Fibroblast of the conjunctiva (primary cell): ENCODE measurements at places on chromosomes 7 and 10.

- DNase-seq, result no peak
Observed at GRCh38 chr7:36814311-36814710, 90.0 kb upstream of the AOAH start.

- DNase-seq, result no peak
Observed at GRCh38 chr10:118447478-118448270, 105.5 kb upstream of the FAM204A start.

- no peak for DNase-seq
Observed at GRCh38 chr7:111090846-111091245, at the start of gene LRRN3. Gene LRRN3, plus strand, starts transcription at chr7:111091127. Its CDS starts 31,646 bp downstream, at chr7:111122773.

GRCh38 chr10:52020702-52021101 is 293.4 kb upstream of the DKK1 start:
- no peak for DNase-seq

DNA sequence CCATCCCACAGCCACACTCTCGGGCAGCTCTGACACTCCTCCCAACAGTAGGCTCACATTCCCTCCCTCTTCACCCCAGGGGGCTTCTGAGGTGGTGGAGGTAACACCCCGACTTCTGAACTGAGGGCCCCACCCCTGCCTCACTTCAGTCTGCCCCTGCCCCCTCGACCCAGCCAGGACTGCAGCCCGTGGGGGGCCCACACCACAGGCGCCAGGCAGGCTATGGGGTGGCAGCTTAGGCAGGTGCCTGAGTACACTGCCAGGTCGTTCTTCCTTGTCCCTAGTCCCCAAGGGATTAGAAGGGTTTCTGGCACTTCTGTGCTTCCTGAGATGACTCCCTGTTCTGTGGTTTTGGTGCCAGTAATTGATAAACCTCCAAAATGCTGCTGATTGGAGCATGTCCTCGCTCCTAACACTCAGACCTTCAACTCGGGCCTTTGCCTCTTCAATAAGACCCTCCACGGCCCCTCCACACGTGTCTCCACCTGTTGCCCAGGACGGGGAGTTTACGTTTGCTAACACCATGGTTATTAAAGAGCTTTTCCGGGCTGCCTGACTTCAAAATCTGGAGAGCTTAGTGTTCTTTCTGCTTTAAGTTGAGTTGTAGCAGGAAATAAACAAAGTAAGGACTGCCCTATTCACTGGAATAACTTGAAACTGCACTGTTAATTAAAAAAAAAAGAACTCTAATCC is 23.8 kb upstream of the LARP4B start:
- DNase-seq, result no peak

- DNase-seq, result no peak
Observed at GRCh38 chr10:5536486-5537081, 11.8 kb downstream of the CALML3 start.

DNA sequence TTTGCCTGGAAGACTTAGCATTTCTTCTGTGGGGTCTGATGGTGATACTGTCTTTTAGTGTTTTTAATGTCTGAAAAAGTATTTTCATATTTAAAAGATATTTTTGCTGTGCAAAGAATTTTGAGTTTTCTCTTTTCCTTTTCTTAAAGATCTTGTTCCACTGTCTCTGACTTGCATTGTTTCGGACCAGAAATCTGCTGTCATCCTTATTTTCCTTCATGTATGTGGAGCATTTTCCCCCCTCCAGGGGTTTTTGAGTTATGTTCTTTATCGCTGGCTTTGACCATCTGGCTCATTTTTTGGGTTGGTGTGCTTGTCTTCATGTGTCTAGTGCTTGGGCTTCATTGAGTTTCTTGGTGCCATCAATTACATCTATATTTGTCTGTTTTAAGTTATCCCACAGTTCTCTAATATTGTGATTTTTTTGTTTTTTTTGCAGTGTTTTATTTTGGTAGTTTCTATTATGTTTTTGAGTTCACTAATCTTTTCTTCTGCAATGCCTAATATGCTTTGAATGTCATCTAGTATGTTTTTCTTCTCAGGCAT is 119.9 kb downstream of the MGMT start:
- no peak for DNase-seq

- no peak for DNase-seq
Observed at GRCh38 chr7:112145206-112145605, 61.0 kb downstream of the DOCK4 start.

GRCh38 chr10:109993551-109994330 is 14.0 kb upstream of the ADD3 start:
- DNase-seq, result no peak

DNA sequence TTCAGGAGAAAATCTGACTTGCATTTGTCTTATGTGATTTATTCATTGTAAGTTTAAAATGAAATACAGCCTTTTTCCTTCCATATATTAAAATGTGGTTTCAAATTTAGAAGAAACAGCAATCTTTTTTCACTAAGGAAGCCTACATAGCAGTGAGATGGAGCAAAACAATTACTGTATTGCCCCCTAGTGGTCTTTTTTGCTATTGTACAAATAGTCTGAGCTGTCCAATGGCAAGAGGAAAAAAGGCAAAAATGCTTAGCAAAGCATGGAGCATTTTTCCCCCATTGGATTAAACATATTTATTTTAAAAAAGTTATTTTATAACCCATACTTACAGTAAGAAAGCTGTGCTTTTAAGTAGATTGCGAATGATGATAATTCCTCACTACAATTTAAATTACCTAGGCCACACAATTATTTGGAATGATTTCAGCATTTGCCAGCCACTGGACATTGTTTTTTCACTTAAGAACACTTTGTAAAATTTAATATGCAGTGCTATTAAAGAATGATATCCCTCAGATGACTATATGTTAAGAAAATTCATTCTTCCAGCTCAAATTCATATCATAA is 119.5 kb downstream of the CPED1 start:
- DNase-seq, result peak; percentile 62

DNA sequence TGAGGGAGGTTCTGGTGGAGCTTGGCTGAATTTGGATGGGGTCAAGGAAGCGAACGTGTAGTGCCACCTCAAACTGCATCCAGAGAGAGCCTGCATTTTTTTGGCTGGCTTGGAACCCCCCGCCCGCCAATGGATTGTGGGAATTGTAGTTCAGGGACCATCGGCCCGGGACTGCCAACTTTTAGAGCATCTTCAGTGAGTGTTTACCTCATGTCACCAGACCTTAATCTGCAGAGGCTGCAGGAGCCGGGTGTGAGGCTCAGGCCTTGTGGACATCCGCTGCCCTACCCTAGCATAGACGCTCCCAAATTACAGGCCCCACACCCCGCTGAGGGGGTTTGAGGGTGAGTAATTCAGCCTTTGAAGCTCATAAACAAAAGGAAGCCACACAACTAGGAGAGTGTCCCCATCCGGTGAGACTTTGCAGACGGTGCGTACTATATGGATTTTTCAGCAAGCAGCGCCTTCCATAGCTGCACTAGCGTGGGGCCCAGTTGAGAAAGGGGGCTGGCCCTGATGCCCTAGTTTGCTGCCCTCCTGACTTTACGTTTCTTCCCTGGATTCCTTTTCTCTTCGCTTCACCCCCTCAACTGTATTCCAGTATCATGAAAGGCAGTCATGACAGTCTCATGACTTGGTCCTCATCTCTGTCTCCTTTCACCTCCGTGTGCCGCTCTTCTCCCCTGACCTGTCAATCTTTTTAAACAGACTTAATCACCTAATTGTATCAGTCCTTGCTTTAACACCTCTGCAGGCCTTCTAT is 717 bp downstream of the CNPY4 start:
- DNase-seq, result peak; percentile 28

- DNase-seq, result no peak
Observed at GRCh38 chr10:81862596-81862995, 12.4 kb upstream of the NRG3 start.

DNA sequence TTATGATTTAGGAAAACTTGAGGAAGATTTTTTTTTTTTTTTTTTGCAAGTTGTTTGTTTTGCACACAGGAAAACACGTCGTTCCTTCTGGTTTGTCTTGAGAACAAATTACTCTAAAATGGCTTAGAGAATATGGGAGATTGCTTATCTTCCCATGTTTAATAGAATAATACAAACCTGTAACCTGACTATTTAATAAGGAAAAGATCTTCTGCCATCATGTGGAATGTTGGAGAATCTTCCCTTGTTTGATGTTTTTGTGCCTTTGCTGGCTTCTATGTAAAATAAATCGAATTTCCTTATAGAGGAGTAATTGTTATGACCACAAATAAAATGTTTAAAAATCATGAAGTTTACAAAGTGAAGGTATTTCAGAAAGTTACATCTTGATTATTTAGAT is 818.8 kb downstream of the GATA3 start:
- no peak for DNase-seq

DNA sequence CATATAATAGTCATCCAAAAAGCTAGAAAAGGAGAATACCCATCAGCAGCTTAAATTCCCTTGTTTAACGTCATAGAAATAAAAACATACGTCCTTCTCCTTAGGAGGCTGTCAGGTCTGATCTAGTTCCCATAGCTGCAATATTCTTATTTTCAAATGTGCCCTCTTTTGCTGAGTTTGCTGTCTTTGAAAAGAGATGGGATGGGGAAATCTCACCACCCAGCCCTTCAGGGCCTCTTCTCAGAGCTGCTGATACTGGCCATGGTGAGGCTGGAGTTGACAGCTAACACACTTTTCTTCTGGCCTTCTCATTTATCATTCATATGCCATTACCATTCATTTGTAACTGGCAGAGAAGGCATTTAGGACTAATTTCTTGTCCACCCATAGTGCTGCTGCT is 5.1 kb upstream of the PCGF5 start:
- no peak for DNase-seq

DNA sequence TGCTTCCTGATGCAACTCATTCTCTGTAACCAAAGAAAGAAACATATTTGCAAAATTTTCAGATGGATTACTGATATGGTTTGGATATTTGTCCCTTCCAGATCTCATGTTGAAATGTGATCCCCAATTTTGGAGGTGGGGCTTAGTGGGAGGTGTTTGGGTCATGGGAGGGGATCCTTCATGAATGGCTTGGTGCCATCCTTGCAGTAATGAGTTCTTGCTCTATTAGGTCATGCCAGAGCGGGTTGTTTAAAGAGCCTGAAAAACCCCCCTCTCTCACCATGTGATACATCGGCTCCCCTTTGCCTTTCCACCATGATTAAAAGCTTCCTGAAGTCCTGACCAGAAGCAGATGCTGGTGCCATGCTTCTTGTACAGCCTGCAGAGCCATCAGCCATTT is 43.8 kb upstream of the PRKG1 start:
- DNase-seq, result no peak

DNA sequence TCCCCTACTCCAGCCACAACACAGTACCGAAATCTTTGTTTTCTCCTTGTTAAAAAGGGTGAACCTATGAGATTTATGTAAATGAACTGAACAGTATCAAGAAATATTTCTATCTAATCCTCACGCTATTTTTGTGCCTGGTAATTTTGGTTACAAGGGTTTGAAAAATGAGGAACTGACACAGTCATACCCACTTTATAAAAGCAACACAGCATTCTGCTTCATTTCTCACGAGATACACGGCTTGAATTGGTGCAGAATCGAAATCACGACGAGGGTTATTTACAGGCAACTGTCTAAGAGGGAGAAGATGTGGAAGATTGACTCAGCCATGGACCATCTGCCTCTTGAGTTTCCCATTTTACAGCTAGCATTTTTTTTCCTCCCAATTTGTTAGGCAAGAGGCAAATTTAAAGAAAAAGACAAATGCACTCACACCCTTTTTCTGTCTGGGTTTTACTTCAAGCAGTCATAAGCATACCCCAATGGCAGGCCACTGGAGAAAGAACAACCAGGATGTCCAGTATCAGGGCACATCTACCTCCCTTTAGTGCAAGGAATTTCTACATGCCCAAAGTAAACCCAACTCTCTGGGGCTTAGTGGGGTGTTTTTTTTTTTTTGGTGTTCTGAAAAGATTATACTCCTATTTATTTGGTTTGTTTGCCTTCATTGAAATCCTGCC is 108.1 kb downstream of the ITGB8 start:
- no peak for DNase-seq

DNA sequence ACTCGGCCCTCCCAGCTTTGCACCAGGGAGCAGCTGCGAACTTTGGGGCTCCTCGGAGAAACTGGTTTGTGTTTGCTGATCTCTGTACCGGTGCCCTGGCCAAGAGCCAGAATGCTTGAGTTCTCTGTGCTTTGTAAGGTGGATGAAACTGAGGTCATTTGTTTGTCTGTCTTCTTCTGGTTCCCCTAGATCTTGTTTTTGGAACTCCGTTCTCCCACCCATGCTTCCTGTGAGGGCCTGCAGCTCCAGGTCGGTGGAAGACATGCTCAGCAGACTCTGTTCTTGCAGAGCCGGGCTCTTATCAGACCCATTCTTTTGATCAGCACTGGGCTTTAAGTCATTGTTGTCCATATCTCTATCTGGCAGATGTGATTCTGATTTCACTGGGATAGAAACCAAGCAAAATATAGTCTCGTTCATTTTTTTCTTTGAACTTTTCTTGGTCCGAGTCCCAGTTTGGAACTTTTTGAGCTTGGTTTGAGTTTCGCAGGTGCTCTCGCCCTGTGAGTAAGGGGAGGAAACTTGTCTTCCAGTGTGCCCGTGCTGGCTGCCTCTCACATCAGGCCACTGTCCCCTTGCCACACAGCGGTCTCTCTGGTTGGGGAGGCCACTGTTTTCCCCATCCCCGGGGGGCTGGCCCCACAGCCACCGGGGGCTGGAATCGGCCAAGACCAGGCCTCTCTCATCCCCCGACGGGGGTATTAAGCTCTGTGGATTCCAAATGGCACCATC is 31.2 kb downstream of the JCAD start:
- DNase-seq, result peak; percentile 10
